Epithelial cell of esophagus (primary cell): ENCODE measurements at places on chromosomes 6 and 20.
A peak's percentile ranks its signal among the peaks of the same experiment; 100 is the strongest.

GRCh38 chr6:41677124-41677921 lies 39.1 kb downstream of the MDFI start:
- DNase-seq = no peak

DNA sequence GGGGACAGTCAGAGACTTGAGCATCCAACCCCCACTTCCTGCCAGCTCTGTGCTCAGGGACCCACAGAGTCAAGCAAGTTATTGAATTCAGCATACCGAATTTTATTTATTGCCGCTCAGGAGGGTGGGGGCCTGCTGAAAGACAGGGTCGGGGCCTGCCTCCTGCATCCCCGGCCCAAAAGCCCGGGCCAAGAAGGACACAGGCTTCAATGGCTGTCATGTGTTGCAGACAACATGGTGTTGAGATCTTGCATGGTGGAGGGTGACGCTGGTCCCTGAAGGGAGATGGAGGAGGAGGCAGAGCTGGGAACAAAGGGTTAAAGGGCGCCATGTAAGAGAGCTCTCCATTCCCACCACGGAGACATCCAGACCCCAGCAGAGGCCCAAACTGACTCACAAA lies 698 bp downstream of the SFTA2 start:
- no peak for DNase-seq

GRCh38 chr6:15340775-15341174 lies 94.9 kb downstream of the JARID2 start:
- DNase-seq = no peak

DNA sequence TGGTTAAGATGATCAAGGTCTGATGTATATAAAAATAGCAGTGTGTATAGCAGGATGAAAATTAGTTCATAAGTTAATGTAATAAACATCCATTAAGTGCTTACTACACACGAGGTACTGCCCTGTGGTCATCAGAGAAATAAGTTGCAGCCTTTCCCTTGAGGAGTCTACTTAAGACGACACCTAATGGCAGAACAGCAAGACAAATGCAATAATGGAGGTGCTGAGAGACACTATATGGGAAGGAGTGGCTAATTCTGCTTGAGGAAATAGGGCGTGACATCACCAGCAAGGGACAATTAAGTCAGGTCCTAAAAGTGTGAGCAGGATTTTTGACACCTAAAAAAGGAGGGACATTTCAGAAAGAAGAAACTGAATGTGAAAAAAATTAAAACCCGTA lies 75.2 kb downstream of the BACH2 start:
- DNase-seq = peak; percentile 6

DNA sequence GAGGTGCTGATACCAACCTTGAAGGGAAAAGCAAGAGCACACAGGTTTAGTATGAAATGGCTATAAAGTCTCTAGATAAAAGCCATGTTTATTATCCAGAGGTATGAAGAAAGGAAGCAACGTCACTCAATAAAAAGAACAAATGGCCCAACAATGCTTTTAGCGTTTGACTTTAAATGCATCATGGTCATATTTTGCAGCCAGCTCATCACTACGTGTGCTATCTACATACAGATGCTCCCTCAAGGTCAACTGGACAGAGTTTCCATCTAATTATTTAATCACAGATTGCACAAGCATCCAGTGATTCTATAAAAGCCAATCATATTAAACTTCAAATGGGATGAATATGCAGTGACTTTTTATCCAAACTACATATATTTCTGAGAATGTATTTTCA lies 127.6 kb upstream of the SYNDIG1 start:
- DNase-seq = no peak

- peak; percentile 42 for DNase-seq
These were observed 8.1 kb downstream of the PTPN1 start for GRCh38 chr20:50518270-50518721.

DNA sequence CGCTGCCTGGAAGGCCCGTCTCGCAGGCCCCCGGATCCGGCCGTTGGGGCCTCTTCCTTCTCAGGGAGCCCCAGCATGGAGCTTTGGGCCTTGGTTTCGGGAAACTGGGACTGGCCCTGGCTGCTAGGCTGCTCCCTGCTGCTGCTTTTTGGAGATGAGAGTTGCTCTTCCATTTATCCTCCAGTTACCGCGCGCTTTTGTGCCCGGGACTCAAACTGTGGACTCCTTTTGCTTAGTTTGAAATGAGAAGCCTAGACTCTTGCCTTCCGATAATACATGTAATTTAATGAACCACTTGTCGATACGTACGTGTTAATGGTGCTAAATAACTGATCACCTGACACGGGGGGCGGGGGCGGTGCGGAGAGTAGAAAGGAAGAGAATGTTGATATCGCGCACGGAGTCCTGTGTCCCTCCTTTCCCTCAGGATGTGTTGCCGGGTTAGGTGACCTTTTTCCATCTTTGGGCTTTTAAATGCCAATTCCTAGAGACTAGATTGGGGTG lies 968 bp downstream of the PHF3 start:
- peak; percentile 57 for DNase-seq

- no peak for DNase-seq
These were observed 76.2 kb upstream of the OLIG3 start for GRCh38 chr6:137570393-137570792.

GRCh38 chr6:142728364-142728763 lies 216.6 kb downstream of the HIVEP2 start:
- peak; percentile 80 for DNase-seq

- peak; percentile 40 for DNase-seq
These were observed 81.4 kb downstream of the SOBP start for GRCh38 chr6:107571354-107571753.
